ENCODE measurements at places on chromosomes 5 and 9.

GRCh38 chr5:10856683-10857337, 95.8 kb upstream of the DAP start:
- no peak for DNase-seq

DNA sequence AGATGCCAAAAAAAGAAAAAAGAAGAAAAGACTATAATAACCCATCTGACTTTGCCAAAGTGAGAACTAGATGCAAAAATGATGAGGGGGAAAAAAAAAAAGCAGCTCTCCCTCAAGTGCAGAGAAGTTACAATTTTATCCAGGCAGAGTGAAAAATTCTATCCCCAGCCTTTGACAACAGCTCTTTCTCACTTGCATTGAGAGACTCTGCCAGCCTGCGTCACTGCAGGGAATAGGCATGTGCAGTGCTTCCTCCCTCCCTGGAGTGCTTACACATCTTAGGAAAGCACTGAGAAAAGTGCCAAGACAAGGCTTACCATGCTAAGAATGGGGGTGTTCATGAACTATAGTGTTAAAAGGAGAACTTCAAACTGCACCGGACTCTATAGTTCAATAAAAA, 418.6 kb upstream of the TYRP1 start:
- DNase-seq, result no peak

GRCh38 chr9:128390150-128390812, 19.1 kb downstream of the URM1 start:
- DNase-seq, result no peak

GRCh38 chr9:130446101-130446861, 1.5 kb downstream of the ASS1 start:
- DNase-seq, result no peak

- no peak for DNase-seq
Observed at GRCh38 chr5:172661526-172661925, 20.5 kb downstream of the NEURL1B start.

GRCh38 chr5:80481019-80481893, 6.6 kb upstream of the FAM151B start:
- no peak for DNase-seq

- no peak for DNase-seq
Observed at GRCh38 chr9:18516965-18517364, 43.0 kb downstream of the ADAMTSL1 start.

GRCh38 chr9:94761481-94761880, 35.0 kb downstream of the AOPEP start:
- no peak for DNase-seq

GRCh38 chr5:122311497-122311960, 508 bp upstream of the SNCAIP start:
- DNase-seq, result no peak

DNA sequence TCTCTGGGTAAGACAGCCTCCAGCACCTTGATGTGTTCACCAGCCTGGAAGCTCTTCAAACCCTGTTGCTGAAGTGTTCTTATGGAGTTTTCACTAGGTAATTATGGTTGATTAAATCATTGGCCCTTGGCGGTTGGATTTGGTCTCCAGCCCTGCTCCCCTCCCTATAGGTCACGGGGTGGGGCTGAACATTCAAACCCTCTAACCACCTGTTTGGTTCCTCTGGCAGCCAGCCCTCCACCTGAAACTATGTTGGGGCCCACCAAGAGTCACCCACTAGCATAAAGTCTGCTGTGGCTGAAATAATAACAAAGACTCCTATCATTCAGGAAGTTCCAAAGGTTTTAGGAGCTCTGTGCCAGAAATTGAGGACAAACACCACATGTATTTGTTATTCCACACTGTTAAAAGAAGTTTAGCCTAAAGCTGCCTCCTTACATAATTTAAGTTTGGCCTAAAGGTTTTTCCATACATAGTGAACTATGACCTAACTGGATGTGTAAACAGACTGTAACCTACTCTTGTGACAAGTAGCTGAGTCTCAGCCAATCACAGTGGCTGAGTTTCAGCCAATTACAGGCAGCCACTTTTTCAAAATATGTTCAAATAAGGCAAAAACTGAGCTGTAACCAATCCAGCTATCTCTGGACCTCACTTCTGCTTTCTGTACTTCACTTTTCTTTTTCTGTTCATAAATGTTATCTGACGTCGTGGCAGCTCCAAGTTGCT, 34.8 kb downstream of the TMEM252 start:
- DNase-seq, result no peak

DNA sequence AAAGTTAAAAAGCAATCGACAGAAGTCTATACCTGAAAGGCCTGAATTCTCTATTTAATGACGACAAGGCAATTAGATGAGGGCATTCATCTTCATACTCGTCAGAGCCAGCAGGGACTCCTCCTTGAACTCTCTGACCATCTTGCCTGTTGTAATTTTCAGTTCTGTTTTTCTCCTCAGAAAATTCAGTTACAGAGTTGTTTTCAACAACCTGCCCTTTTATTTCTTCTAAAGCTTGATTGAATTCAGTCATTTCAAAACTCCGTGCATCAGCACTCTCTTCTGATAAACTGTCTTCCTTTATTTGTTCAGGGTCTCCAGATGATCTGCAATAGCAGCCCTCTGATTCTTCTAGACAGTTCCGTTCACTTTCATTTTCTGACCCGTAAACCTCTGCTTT, 15.6 kb downstream of the RIOK2 start:
- no peak for DNase-seq

DNA sequence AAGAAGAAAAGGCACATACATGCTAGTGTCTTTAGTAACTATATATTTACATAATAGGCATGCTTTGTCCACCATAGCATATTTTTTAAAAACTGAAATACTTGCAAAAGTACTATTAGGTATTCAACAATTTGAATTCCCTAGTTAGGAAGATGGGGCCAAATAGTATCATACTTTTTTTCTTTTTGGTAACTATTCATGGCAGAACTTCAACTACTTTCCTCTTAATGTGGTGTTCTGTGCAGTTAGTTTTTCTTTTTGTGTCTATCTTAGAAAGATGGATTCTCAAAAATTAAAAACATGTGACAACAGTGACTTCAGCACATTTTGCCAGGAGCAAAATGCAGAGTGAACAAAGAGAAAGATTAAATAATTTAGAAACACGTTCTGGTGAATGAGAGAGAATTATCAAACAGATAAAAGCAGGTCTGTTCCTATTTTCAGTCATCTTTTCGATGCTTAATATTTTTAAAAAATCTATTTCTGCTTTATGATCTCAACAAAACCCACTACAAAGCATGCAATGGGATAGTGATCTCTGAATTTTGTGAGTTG, 341.1 kb downstream of the ARL15 start:
- no peak for DNase-seq

GRCh38 chr9:116083837-116084236, 69.8 kb upstream of the PAPPA start:
- no peak for DNase-seq

DNA sequence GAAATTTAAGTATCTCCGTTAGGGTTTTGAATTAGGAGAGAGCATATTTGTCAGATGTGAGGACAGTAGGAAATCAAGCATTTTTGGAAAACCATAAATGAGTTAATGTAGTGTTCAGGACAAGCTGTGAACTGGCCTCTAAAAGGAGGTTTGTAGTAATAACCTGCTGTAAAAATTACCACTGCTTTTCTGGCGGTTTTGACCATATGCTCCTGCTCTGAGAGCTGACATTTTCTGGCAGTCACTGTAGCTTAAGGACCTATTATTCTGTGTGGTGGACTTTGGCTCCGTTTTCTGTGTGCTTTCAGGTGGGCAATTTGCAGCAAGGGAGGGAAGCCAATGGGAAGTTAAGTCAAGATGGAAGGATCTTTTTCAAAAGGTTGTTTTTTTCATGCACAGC, 111.1 kb downstream of the SGCD start:
- DNase-seq, result no peak

GRCh38 chr9:1845425-1845824, 169.7 kb upstream of the SMARCA2 start:
- no peak for DNase-seq

- no peak for DNase-seq
Observed at GRCh38 chr5:74103131-74104023, 477.4 kb downstream of the ARHGEF28 start.

DNA sequence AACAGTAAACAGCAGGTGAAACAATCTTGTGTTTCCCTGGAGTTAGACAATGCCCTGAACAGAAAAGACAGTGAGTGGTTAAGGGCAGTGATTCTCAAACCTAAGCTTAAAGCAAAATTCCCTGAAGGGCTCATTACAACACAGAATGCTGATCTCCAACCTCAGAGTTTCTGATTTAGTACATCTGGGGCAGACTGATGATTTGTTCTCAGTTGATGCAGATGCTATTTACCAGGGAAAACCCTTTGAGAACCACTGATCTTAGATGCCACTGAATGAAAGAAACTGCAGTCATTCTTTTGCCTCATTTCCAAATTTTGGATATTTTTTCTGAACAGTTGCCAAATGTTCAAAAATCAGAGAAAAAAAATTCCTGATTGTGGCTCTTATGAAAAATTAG, 18.7 kb upstream of the ADAM19 start:
- DNase-seq, result no peak

DNA sequence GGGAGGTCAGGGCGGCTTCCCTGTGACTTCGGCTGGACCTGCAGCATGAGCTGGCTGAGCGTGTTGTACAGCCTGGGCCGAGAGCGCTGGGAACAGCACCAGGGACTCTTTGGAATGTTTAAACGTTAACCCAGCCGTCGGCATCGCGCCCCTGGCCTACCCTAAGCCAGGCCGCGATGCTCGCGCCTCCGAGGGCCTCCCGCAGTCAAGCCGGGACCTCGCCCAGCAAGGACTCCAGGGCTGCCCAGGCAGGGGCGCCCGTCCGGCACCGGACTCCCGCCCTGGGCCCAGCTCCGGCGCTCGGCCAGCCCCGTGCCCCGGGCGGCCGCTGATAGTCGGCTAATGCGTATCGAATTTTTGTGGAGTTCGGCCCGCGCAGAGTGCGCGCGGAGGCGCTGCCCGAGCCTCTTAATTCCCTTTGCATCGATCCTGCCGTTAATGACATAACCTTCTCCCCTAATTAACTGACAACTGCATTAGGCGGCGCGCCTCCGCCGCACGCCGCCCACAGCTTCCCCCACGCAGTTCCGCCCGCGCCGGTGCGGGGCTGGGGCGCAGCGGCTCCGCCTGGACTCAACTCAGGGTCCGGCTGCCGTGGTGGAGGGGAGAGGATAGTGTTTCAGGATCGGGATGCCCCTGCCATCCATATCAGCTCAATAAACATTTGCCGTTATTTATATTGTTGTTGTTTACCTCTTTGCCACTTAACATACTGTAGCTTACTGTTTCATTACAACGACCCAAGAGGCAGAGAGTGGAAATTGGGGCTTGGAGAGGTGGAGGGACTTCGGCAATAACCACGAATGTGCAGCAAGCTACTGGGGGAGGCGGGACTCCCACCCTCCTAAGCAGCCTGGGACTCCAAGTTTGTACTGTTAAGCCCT, 28.8 kb upstream of the CDC23 start:
- peak; percentile 1 for DNase-seq

DNA sequence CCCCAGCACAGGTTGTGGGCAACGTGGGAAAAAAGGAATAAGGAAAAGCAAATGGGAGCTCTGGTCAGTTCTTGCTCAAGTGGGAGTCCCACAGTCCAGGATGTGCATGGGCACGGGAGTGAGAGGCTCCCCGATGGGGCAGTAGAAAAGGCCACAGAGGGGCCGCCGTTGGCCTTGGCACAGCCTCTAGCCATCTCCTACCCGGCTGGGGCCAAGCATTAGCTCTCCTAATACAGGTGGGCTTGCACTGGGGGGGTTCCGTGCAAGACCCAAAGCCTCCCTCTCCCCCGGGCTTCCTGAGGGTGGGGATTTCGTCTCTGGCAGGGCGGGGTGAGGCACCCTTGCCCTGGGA, 212.2 kb upstream of the MVB12B start:
- no peak for DNase-seq

DNA sequence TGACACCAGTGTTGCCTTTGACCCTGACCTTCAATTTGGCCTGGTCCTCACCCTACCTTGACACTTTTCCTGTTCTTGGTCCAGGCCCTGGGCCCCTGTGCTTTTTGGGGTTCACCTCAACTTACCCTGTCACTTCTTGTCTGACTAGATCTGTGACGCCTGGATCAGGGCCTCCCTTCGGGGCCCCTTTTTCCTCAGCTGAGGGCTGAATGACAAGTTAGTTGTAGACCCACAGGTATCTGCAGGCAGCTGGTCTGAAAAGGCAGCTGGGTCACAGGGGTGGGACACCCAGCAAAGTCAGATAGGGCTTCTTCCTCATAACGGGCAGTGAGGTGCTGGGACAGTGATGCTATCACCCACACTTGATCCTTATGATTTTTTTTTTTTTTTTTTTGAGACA, 10.0 kb upstream of the MYORG start:
- DNase-seq, result no peak

GRCh38 chr5:147037515-147038205, 159.1 kb upstream of the PPP2R2B start:
- no peak for DNase-seq

DNA sequence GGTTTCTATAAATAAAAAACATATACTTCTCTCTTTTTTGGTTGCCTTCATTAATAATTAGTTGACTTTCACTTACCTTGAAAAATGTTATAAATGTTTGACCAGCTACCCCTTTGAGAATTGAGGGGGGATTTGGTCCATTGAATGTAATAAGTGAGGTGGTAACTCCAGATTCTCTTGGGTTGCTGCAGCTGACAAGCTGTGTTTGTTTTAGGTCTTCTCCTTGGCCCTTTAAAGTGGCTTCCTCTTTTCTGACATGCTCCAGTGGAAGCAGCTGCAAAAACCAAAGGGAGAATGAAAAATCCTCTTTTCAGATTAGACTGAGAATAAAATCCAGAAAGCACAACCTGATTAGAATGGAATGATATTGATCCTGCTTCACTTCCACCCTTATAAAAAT, 410.5 kb downstream of the TMEM38B start:
- no peak for DNase-seq

DNA sequence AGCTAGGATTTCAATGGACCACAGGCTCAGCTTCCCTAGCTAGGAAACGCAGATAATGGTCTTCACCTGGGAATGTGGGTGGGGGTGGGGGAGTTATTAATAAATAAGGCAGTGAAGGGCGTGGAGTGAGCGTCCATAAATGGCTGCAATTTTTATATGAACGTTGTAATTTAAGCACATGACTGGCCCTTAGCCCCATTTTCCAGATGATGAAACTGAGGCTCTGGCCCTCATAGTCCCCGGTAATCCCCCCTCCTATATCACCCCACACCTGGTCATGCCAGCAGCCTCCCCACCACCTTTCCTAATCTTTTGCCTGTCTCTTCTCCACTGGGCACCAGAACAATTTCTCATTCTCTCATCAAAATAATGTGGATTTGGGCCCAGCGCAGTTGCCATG, 61.9 kb upstream of the LMX1B start:
- DNase-seq, result no peak

- DNase-seq, result no peak
Observed at GRCh38 chr5:37720550-37720952, 119.3 kb downstream of the GDNF start.

- no peak for DNase-seq
Observed at GRCh38 chr9:69319324-69320025, 5.5 kb upstream of the ENTREP1 start.
